ENCODE measurements at places on chromosomes 6 and 20.

DNA sequence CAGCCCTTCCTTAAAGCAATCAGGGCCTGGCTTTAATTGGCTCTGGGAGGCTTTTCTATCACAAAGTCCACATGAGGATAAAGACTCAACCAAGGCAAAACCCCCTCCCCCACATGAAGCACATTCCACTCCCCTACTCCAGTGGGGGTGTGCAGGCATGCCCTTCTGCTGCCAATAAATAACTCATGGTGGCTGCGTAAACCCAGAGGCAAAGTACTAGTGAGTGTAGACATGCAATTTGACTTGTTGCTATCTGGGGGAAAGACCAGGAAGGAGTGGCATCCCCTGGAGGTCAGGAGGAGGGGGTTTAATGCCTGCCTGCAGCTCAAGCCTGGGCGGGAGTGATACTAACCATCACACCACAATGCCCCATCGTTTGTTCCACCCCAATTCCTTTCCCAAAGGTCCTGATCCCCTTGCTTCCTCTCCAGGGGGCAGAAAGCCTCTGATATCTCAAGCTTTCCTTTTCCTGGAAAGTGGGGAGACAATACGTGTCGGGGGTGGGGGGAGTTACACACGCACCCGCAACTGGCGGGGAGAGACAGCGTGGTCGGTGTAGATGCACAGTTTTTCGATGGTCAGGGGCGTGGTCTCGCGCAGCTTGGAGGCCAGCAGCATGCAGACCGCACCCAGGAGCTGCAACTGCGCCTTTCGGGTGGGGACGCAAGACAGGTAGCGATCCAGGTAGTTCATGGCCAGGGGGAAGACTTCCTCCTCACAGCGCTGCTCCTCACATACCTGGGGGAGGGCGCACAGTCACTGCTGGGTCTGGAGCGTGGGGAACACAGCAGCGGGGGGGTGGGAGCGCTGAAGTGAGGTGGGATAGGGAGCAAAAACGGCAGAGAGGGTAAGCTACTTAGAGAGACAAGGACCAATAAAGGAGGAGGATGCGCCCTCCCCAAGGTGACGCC is 1.5 kb downstream of the CCND3 start:
- no peak for DNase-seq

DNA sequence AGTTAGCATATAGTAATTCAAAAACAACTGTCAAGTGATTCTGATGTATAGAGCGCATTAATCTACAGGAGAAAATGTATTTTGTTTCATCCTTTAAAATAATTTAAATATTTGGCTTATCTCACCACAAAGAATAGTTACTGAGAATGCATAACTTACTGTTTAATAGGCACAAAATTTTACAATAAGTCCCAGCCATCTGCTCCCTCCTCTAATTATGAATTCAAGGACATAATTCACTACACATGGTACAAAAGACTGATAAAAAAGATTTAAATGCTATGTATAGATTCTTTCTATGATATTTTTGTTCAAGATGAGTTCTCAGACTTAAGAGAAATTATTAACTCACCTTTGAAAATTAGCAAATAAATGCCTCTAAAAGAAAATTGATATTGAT is 242.0 kb downstream of the FUT9 start:
- DNase-seq: no peak

GRCh38 chr6:22451962-22452361 is 117.4 kb upstream of the HDGFL1 start:
- DNase-seq: no peak

DNA sequence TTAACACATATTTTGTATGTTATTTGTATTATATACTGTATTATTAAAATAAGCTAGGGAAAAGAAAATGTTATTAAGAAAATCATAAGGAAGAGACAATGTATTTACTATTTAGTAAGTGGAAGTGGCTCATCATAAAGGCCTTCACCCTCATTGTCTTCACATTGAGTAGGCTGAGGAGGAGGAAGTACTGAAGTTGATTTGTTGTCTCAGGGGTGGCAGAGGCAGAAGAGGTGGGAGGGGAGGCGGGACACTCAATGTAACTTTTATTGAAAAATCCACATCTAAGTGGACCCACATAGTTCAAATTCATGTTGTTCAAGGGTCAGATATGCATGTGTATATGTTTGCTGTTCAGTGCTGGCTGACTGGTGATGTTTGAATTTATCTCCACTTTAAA is 210.2 kb upstream of the CITED2 start:
- no peak for DNase-seq

GRCh38 chr6:12288914-12289313 is 1.2 kb upstream of the EDN1 start:
- no peak for DNase-seq

GRCh38 chr6:28383235-28384142 is 16.1 kb downstream of the ZSCAN12 start:
- DNase-seq: no peak

DNA sequence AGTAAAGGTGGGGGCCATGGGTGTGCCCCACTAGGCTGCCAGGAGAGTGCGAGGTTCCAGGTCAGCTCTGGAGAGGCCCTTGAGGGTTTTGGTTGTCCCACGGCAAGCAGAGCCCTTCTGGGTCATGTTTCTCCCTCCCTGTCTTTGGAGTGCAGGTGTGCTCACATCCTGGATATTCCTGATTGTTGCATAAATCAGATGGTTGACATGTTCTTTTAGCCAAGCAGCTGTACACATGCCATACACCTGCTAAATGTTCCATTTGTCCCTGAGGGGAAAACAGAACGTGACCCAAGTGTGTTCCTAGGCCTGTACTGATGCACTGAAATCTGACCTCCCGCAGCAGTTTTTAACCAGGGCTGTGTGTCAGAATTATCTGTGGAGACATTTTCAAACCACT is 77.5 kb upstream of the BEND3 start:
- DNase-seq: no peak

DNA sequence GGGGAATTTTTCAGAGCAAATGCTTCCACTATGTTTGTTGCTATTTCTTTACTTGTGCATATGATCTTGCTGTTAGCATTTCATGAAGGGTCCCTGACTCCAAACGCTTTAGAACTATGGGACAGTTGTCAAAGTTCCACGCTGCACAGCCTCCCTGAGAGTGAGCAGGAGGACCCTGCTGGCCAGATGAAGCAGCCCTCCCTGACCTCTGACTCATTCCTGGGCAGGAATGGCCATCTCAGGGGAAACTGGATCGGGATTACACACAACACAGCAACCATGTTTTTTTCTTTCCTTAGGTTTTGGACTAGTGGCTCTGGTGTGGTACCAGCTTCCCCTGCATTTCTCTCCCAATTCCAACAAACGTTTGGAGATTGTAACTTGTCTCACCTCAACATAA is 710.9 kb upstream of the AGPAT4 start:
- no peak for DNase-seq

GRCh38 chr20:63370618-63371187 is 9.6 kb upstream of the CHRNA4 start:
- DNase-seq: no peak

- peak; percentile 24 for DNase-seq
Measured at GRCh38 chr6:20366082-20366830, 35.4 kb upstream of the E2F3 start.

GRCh38 chr6:150600010-150600300 is 270 bp downstream of the PLEKHG1 start:
- no peak for DNase-seq

DNA sequence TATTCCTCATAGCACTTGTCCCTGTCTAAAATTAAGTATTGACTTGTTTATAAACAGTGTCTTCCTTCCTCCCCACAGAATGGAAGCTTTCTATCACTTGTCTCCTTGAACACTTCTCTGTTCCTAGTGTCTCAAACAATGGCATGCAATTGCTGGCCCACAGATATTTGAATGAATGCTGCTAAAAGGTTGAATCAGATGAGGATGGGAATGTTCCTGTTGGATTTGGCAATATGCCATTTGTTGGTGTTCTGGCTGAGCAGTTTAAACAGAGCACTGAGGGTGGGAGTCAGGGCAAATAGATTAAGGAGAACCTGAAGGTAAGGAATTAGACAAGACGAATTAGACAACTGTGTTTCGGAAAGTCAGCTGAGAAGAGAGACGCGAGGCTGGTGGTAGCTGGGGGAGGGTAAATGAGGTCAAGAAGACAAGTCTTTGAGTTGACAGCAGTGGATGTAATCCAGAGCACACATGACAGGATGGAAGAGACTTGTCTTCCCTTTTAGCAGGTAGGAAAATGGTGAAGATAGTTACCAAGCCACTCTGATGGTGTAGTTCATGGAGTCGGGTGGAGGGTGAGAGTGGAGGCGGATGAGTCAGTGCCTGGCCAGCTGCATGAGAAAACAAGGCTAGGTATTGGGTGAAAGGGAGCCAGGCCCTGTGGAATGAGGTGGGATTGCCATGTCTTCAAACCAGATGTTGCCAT is 58.3 kb upstream of the GNRH2 start:
- no peak for DNase-seq

DNA sequence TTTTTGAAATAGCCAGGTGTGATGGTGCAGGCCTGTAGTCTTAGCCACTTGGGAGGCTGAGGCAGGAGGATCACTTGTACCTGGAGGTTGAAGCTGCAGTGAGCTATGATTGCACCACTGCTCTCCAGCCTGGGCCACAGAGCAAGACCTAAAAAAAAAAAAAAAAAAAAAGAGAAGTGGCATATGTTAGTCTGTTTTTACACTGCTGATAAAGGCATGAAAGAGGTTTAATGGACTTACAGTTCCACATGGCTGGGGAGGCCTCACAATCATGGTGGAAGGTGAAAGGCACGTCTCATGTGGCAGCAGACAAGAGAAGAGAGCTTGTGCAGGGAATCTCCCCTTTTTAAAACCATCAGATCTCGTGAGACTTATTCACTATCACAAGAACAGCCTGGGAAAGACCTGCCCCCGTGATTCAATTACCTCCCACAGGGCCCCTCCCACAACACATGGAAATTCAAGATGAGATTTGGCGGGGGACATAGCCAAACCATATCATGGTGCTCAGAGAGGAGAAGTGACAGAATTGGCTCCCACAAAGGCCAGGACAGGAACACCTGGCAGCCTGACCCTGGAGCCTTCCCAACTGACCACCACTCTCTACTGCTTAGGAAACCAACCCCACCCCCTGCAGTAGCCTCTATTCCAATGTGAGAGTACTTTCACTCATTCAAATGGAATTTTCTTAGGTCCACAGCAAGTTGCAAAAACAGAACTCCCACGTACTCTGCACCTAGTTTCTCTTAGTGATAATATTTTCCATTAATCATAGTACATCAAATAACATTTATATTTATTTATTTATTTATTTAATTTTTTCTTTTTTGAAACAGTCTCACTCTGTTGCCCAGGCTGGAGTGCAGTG is 29.8 kb downstream of the ARHGAP40 start:
- DNase-seq: no peak

DNA sequence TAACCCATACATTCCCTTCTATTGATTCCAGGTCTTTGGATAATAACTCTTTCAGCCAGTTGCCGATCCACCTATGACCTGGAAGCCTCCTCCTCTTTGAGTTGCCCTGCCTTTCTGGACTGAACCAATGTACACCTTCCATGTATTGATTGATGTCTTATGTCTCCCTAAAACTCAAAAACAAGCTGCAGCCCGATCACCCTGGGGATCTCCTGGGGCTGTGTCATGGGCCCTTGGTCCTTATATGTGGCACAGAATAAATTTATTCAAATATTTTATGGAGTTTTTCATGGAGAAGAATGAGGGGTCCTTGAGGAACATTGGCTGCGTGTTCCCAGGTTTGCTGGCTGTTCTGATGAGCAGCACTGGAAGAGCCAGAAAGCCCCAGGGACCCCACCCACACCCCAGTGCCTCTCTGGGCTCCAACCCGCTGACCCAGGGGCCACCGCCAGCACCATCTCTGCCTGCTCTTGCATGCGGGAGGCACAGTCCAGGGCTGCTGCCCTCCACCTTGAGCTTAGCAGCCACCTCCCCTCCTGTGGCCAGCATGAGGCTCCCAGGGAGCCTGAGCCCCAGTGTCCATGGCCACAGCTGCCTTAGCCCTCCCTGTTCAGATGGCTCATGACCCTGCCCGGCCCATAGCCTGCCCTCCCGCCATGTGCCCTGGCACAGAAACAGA is 36.5 kb upstream of the CST7 start:
- no peak for DNase-seq

GRCh38 chr20:50873585-50873984 is 57.7 kb downstream of the ADNP start:
- no peak for DNase-seq

GRCh38 chr6:126657561-126658175 is 317.8 kb downstream of the CENPW start:
- DNase-seq: no peak

GRCh38 chr6:22526736-22527135 is 42.6 kb upstream of the HDGFL1 start:
- no peak for DNase-seq

DNA sequence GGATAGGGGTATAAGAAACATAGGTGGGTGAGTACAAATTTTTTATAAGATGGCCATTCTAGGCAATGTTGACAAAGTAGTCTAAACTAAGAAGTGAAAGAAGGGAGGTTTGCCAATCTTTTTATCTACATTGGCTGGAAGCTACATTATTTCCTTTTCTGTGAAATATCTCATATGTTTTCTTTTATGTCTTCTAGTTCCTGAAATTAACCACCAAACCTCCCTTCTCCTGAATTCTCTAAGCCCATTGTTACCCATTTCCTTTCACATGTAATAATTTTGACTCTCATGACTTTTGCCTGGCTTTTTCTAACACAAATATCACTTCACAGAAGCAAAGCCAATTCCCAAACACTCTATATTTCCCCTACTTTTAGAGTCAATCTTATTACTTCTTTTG is 496.2 kb upstream of the JAG1 start:
- DNase-seq: no peak

- no peak for DNase-seq
Measured at GRCh38 chr6:42451333-42452170, at the start of gene TRERF1. TRERF1 (minus strand) TSS chr6:42451926; CDS start chr6:42269590, 182,336 bp downstream.

DNA sequence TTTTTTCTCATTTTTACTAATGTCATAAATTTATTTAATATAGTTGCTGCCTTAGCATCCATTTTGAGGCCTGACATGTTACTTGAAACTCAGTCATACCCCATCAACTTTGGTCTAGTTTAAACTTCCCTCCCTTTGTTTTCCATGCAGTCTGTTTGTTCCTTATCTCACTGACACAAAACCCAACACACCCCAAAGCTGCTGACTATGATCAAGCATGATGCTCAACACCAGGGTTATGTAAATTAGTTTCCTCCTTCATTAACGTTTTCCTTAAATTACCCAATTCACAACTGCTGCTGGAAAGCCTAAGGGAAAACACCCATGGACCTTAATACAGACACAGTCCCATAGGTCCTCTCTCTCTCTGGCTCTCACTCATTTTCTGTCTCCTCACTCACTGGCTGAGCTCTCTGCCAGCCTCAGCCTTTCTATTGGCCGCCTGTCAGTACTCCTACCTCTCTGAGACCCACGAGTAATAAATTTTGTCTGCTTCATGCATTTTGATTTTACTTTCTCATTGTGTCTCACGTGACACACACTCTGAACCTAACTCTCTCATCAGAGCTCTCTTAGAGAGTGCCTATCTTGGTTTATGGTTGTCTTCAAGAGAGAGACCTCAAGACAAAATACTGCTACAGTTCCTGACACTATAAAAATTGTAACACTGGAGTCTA is 904.5 kb downstream of the C6orf118 start:
- DNase-seq: no peak

DNA sequence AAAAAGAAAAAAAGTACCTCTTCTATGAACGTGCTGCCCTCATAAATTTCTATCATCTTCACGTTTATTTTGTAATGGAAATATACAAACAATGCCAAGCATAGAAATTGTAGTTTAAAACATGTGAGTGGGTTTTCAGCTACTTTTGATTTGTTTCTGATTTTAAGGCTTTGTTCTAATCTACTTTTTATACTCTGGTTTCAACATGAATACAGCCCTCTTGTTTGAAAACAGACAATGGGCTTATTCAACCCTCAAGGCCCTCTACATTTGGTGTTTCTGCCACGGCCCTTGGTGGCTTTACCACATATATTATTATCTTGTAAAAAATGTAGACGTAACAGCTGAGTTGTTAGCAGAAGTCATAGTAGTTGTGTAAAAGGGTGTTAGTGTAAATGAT is 153.9 kb downstream of the SOX4 start:
- no peak for DNase-seq
